ENCODE measurements at places on chromosomes 2 and 18. TPM values are rescaled to one million over a fixed set of nuclear protein-coding genes. Genes with fewer than 3 reads are reported as not detected.

ADAM23 gene
- 8.4 TPM for total RNA-seq

LIPG gene
- total RNA-seq, result 0.21 TPM

SERPINB4 gene
- 0.08 TPM for total RNA-seq

ZSWIM2 gene
- not detected for total RNA-seq

BUB1 gene
- total RNA-seq, result 44.2 TPM

TBR1 gene
- not detected for total RNA-seq

GKN2 gene
- 2.2 TPM for total RNA-seq

CRYGD gene
- not detected for total RNA-seq

KCNG2 gene
- total RNA-seq, result not detected

LYG1 gene
- total RNA-seq, result 1.5 TPM

BCS1L gene
- total RNA-seq, result 49.3 TPM

LINC00305 gene
- total RNA-seq, result not detected

HTR2B gene
- not detected for total RNA-seq

ATP6V1C2 gene
- 0.25 TPM for total RNA-seq

KCNS3 gene
- total RNA-seq, result 1.1 TPM

EML6 gene
- total RNA-seq, result 1.5 TPM

LRP2 gene
- total RNA-seq, result 0.06 TPM

Data from A549 treated with Mapracorat at 1 μM for 4 hours (cell line).